ENCODE measurements at places on chromosomes 3 and 15.

GRCh38 chr3:102605153-102605552, 170.3 kb downstream of the ZPLD1 start:
- no peak for DNase-seq

GRCh38 chr3:147943265-147943945, 534.2 kb downstream of the ZIC1 start:
- peak; percentile 57 for DNase-seq

GRCh38 chr15:76647612-76648011, 257.5 kb downstream of the SCAPER start:
- DNase-seq: no peak

DNA sequence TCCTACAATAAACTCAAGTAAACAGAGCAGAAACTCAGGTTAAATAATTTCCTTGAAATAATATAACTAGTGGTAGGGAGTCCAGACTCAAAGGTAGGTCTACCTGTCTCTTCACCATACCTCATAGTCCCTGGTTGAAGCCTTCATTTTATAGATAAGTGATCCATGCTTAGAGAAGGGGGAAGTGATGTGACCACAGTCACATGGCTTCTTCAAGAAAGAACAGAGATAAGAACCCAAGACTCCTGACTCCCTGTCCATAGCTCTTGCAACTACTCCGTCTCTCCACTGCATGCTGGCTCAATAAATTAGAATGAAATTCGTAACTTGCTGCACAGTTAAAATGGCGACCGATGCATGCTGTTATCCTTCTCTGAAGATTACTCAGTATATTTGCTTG, 11.0 kb upstream of the C15orf61 start:
- DNase-seq: no peak

DNA sequence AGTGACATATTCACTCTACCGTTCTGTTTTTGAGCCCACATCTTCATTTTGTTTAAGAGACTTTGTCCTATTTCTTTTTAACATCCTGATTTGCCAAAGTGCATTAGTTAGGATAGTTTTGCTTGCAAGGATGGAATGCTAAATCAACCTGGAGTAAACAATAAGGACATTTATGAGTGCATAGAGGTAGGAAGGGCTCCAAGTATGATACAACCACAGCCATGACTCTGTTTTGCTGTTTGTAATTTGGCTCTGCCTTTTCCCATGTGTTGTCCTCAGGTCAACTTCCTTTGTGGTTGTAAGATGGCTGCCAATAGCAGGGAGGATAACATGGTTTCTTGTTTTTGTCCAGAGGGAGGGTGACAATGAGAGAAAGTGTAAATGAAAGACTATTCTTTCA, 66.4 kb upstream of the GOLIM4 start:
- no peak for DNase-seq

- DNase-seq: no peak
Measured at GRCh38 chr15:70432924-70433495, 330.3 kb downstream of the UACA start.

Measured in amniotic stem cell (primary cell).